T-helper 1 cell (primary cell): ENCODE measurements at places on chromosomes 6 and 20.

GRCh38 chr6:98924647-98925046 is 23.1 kb downstream of the FBXL4 start:
- DNase-seq: no peak

DNA sequence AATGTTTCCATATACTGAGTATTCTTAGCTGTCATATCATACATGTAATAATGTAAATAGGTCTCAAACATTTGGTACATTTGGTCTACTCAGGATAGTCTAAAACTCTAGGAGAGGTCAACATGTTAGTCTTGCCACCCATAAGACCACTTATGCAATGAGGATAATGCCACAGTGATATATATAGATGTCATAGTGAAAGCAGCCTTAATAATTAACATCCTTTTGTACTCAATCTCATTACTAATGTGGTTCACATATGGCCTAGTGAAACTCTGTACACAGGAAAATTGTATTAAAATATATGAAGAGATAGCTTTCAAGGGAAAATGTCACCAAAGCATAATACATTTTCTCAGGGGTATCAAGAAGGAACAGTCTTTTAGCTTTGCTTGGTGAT is 577.9 kb downstream of the TFAP2B start:
- no peak for DNase-seq

DNA sequence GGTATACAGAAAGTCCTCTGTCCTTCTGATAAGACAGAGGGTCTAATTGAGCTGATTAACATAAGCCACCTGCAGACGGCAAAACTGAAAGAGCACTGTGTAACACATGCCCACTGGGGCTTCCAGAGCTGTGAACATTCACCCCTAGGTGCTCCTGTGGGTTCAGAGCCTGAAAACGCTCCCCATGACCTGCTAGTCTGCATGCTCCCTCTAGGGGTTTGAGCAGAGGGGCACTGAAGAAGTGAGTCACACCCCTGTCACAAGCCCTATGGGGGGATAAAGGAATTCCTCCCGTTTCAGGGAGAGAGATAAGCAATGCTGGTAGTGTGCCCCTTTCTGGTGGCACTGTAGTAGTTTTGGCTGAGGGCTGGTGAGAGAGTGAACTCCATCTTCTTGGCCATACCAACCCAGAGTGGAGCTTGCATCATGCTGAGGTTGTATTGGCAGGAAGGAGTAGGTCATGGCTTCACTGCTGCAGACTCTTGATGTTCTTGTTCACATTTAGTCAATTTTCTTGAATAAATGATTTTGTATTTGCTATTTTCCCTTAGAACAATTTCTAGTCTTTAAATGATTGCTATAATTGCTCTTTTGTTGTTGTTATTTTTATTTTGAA is 637.5 kb upstream of the MAN1A1 start:
- DNase-seq: no peak

GRCh38 chr6:4008324-4009047 is 70.5 kb downstream of the FAM217A start:
- DNase-seq: no peak

GRCh38 chr6:156752666-156753301 is 24.4 kb upstream of the ARID1B start:
- DNase-seq: no peak
